ENCODE measurements at places on chromosomes 3 and 15. TPM values are rescaled to one million over a fixed set of nuclear protein-coding genes. Genes with fewer than 3 reads are reported as not detected.

OSTN gene
- not detected for total RNA-seq

SKOR1 gene
- total RNA-seq = 0.07 TPM

ST3GAL6 gene
- 27.6 TPM for total RNA-seq

CEP19 gene
- 2.3 TPM for total RNA-seq

FHIT gene
- 1.1 TPM for total RNA-seq

CHAC1 gene
- 4.7 TPM for total RNA-seq

CPN2 gene
- total RNA-seq = not detected

CLDN1 gene
- total RNA-seq = 0.14 TPM

DUOX1 gene
- total RNA-seq = not detected

CPNE9 gene
- not detected for total RNA-seq

Measured in pulmonary artery endothelial cell (primary cell).